ENCODE measurements at places on chromosomes 13 and 19.

DNA sequence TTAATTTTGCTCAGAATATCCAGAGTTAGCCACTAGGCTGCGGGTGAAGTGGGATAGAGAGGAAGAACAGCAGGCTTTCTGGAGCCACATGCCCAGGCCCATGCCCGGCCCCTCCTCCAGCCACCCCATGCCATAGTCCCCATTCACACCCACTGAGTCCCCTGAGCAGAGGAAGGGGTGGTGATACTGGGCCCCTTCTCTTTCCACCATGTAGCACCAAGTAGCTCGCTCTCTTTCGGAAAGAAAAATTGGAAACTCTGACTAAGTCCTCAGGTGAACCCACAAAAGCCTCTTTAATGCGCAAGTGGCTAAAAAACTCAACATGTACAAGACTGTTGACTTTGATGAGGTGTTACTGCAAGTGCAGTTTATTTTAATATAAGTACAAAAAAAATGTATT, 76.7 kb upstream of the GPR183 start:
- no peak for DNase-seq

DNA sequence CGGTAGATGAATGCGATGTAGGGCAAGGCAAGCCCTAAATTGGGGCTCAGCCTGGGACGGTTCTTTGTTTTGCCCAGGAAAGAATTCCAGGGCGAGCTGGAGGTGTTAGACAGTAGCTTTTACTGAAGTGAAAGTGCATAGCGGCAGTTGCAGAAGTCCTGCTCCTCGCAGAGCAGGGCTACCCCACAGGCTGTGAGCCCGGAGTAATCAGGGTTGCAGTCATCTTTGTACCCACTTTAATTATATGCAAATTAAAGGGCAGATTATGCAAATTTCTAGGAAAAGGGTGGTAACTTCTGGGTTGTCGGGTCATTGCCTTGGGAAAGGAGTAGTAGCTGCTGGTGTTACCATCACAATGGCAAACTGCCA, 30.5 kb downstream of the VAV1 start:
- no peak for DNase-seq

GRCh38 chr19:46373491-46374359, 26.8 kb downstream of the PPP5C start:
- DNase-seq: peak; percentile 31

DNA sequence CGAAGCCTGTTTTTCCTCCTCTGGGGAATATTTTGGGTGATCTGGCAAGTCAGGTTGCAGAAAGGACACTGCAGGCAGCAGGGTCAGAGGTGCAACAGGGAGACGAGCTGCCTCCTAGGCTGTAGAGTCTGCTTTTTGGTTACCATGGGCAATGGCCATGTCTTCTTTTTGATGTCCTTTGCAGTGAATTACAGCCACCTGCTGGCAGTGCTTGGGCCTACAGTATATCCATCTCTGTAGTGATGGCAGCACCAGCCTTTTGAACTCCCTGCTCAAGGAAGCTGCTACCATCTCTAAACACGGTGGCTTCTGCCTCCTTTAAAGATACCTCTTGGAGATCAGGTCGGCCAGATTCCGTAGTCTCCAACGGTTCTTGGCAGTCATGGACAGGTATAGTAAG, 73.9 kb downstream of the WTIP start:
- DNase-seq: no peak

GRCh38 chr13:62278271-62278670, 862.6 kb upstream of the PCDH20 start:
- DNase-seq: no peak

DNA sequence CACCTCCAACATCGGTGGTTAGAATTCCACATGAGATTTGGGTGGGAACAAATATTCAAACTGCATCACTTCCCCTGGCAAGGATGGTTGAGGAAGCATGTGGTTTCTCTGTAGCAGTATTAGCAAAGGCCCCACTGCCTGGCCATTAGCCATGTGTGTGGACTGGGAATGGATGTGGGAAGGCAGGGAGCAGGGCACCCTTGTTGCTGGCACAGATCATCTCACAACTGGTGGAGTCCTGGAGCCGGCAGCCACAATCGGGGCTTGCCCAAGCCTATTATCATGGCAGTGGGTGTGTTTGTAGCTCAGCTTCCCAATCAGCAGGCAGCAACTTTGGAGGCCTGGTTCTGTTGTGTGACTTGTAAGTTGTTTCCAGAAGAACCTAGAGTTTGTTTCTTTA, 391.9 kb downstream of the DLEU7 start:
- DNase-seq: no peak

GRCh38 chr13:66154976-66155375, 1075.2 kb downstream of the PCDH9 start:
- peak; percentile 74 for DNase-seq

Measured in fibroblast of skin of left quadriceps (primary cell).